ENCODE measurements at places on chromosomes 7 and 10.

- DNase-seq = no peak
These were observed 138.7 kb downstream of the NEURL1 start for GRCh38 chr10:103632247-103632642.

DNA sequence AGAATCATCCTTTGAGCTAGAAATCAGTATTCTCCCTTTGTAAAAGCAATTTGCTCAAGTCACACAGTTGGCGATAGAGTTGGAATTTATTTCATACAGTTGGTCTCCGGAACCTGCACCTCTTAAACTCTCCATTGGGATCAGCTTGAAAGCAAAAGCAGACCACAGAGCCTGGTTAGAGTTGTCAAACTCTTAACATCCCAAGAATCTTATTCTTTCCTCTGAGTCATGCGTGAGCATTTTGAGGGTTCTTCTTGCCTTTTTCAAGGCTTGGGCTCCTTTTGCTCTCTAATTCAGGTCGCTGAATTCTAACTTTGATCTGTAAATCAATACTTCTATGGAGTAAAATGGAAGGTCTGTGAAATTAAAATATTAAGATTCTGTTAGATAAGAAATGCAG lies 19.6 kb upstream of the SCIN start:
- no peak for DNase-seq

DNA sequence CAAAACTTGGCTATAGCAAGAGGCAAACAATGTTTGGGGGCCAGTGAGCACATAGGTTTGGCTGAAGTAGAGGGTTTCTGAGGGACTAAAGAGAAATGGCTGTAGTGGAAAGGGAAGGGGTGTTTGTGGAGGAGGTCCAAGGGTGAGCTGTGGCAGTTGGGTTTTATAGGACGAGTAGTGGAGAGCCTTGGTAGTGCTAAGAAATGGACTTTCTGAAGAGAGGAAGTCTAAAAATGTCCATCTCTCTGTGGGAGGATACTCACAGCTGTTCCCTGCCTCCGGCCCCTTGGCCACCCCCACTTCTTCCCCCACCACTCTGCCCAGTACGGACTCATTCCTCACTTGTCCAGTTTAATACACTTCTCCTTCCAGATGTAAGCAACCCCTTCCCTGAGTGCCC lies 64.3 kb downstream of the ZNF22 start:
- no peak for DNase-seq

DNA sequence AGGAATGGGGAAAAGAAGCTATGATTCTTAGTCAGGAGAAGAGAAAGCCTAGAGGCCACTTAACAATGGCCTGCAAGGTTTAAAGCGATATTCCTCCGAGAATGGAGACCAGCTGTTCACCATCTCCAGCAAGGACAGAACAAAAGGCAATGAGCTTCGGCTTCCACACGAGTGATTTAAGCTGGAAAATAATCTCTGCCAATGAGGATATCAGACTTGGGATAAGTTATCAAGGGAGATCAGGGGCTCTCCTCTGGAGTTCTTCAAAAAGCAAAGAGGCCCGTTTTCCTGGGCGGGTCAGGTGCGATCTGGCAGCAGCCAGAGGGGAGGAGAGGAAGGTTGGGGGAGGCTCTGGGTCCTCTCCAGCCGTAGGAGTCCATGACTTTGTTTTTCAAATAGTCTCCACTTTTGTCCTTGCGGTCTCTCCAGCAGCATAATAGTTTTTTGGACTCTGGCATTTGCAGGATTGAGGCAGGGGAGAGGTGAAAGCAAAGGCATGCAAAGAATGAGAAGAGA lies 211.3 kb downstream of the SKIDA1 start:
- no peak for DNase-seq

DNA sequence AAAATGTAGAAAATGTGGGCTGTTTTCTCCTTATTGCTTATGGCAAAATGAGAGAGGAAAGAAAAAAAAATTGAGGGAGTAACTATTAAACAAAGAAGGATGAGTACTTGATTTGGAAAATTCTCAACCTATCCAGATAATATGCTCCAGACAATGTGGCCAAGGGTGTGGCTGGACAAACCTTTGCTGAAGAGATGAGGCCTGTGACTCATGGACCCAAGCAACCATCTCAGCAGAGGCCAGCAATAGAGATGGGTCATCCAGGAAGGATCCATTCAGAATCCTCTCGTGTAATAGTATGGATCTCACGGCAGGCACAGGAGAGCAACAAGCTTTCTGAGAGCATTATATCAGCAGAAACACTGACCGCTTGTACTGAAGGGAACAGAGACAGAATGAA lies 120.3 kb upstream of the CELF2 start:
- DNase-seq = no peak

GRCh38 chr7:139702811-139703486 lies 74.8 kb downstream of the HIPK2 start:
- DNase-seq = no peak

DNA sequence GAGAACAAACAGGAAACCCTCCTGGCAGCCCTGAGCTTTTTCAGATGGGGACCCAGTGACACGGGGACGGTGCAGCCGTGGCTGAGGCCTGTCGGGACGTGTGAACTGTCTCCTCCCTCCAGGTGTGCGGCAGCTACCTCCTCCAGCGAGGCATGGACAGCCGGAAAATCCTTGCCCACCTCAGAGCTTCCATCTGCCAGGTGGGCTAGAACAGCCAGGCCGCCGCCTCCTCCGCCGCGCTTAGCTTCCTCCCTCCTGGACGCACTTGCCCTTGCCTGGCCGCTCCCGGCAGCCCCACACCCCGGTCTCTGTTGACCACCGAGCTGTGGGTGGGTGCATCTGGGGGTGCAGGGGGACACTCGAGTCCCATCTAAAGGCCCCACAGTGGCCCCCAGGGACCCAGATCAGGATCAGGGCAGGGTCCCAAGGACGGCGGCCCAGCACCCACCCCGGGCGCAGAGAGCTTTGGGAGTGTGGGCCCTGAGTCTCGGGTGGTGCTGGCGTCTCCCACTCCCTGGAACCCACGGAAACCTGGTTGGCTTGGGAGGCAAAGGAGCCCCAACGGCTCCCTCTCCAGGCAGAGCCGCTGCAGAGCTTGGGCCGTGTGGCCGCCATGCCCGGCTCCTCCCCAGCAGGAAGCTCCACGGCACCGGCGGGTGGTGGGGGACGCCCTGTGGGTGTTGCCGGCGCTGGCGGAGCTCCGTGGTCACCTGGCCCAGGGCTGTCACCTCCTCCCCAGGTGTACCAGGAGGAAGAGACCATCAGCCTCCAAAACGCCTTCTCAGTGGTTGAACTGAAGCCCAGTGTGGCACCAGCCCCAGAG lies 32.9 kb upstream of the UTF1 start:
- DNase-seq = no peak

DNA sequence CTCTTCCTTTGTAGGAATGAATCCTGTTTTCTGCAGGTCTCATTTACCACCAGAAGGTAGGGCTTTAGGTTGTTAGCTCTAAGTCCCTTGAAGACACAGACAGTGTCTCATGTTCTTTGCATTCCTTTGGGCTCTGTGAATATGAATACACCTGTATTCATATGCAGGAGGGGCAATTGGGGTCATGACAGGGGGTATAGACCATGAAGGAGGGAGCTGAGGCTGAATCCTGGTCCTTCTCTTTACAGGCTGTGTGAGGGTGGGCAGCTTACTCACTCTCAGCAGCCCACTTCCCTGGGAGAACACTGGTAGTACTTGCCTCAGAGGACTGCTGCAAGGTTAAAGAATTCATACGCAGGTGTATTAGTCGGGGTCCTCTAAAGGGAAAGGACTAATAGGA lies 267.2 kb upstream of the MGMT start:
- no peak for DNase-seq

GRCh38 chr7:97013845-97014134 lies 8.4 kb downstream of the DLX6 start:
- no peak for DNase-seq

GRCh38 chr10:51911723-51912122 lies 212.3 kb upstream of the CSTF2T start:
- DNase-seq = no peak

GRCh38 chr10:118901380-118901779 lies 128.1 kb upstream of the NANOS1 start:
- no peak for DNase-seq

- DNase-seq = no peak
These were observed 153.8 kb downstream of the PRKG1 start for GRCh38 chr10:51227897-51228713.

- no peak for DNase-seq
These were observed 126.6 kb upstream of the RAB11FIP2 start for GRCh38 chr10:118173296-118173695.

DNA sequence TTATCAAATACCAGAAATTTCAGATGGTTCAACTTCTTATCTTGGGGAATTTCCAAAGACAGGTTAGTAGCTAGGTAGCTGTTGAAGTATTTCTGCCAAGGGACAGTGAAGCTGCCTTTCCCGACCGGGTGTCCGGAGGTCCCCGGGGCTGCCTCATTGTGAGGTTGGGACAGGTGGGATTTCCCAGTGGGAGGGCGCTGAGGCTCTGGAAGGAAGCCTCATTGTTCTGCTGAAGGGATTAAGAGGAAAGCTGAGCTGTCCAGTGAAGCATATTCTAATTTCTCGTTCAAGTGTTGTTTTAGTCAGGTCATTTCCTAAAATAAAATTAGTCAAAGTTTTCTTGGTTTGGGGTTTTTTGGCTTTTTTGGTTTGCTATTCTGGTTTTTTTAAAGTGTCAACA lies 244.2 kb downstream of the MGMT start:
- DNase-seq = no peak

DNA sequence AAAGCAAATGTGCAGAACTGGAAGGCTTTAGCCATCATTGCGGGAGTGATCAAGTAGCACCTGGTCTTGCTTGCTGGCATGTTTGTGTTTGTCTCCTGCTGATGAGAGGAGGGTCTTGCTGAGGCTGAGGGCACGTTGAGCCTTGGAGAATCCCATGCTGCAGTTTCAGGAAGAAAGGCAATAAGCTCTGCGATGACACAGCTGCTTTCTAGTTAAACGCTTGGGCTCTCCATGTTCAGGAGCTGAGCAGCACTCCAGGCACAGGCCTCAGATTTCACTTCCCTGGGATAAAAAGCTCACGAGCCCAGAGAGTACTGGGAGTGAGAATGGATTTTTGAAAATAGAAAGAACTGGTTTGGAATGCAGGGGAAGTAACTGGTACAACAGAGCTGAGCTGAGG lies 100.8 kb downstream of the LRRC18 start:
- no peak for DNase-seq

DNA sequence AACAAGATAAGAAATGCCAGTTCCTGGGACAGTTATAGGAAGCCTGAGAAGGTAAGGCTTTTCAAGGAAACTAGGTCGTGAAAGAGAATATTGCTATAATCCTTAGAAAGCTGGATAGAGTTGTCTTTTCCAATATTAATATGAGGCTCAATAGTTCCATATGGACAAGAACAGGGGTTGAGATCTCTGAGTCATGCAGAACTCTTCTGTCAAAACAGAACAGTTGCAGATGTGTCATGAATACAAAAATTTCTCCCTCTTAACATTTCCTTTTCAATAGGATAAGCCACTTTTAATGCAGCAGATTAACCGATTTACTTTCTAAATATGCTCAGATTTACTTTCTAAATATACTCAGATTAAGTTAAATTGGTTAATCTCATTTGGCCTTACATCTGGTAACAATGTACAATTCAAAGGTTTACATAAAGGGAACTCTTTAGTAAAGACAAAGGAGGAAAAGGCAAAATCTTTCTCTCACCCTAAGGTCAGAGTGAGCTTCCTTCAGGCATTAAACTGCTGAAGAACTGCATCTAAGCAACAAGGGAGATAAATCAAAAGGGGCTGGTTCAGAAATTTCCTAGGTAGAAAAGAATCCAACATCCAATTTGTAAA lies 104.7 kb upstream of the PCDH15 start:
- no peak for DNase-seq

DNA sequence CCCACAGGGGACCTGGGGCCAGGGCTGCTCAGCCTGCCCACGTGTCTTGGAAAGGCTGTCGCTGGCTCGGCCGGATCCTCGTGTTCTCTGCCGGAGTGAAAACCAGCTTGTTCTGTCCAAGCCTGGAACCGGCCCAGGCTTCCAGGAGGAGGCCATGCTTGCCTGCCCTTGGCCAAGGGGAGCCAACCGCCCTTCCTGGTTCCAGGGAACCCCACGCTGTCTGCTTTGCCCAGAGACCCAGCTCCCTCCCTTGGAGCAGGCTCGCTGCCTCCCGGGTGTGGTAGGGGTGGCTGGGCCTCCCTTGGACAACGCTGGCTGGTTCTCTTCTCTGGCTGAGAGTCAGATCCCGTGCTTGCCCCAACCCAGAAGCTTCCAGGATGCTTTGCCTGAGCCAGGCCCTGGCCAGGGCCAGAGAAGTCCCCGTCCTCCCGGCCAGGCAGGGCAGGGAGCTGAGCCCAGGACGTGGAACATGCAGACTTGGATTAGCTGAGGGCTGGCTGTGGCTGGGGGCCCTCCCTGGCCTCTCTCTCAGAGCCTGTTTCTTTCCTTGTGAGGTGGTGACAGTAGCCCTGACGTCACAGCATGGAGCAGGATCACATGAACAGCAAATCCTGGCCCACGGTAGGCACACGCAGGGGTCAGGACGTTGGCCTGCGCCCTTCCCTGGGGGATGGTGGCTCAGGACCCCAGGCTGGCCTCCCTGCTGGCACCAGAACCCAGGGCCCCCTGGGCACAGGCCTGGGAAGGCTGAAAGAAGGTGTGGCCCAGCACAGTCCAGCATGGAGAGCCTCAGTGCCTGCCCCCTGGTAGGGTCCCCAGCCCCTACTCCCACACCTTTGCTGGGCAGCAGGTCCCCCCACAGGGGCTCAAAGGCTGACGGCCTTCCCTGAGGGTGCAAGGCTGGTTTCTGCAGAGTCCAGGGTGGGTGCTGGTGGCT lies 67.5 kb downstream of the PWWP2B start:
- no peak for DNase-seq

DNA sequence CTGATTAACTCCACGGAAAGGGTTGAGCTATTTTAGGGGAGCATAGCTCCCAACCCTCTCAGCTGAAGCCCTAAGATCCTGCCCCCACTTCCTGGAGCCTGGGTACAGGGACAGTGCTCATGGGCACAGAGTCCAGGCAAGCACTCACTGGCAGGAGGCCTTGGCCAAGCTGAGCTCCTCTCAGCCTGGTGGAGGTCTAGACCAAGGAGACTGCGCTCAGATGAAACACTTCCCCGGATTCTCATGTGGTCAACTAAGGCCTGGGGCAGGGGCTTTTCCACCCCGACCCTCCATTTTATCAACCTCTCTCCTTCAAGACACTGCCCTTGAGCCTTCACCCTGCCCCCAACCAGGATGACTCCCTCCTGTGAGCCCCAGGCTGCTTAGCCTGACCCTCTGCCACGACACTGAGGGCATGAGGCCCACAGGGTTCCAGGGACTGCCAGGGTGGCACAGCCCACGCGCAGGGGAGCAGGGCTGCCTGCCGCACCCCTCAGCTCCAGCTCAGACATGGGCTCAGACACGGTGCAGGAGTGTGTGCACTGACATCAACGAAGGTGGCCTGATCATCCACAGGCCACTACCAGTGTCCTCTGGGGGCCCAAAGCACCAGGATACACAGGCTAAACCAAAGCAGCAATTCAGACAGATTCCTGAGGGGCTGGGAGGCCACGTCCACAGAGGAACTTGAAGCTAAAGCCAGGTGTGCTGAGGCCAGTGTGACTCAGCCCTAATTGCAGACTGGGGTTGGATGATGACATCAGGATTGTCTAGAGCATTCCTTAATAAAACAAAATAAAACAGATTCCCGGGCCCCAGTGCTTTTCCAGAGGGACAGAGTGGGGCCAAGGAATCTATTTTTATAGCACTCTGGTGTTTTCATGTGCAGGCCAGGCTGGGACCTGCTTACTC lies 18.8 kb downstream of the CHAT start:
- no peak for DNase-seq

Data from activated CD4-positive, alpha-beta T cell treated with anti-CD3 and anti-CD28 coated beads, Interleukin-2, Interleukin-4, amounts not matched to agents 100 ng/mL and 50 ng/mL, durations not matched to agents 16 hours and 8 hours (primary cell).